ENCODE measurements at places on chromosomes 2 and 18. TPM values are rescaled to one million over a fixed set of nuclear protein-coding genes. Genes with fewer than 3 reads are reported as not detected.

DOK1 gene
- 6.9 TPM for total RNA-seq

SGPP2 gene
- not detected for total RNA-seq

CYS1 gene
- total RNA-seq: not detected

LOXHD1 gene
- total RNA-seq: not detected

DYNAP gene
- total RNA-seq: not detected

BOK gene
- 35.9 TPM for total RNA-seq

CDH20 gene
- total RNA-seq: not detected

CFC1 gene
- not detected for total RNA-seq

ARHGAP28 gene
- 14.1 TPM for total RNA-seq

POMC gene
- 0.29 TPM for total RNA-seq

RPRD1A gene
- total RNA-seq: 99.9 TPM

CAMKMT gene
- 12.1 TPM for total RNA-seq

SLC4A3 gene
- total RNA-seq: 0.13 TPM

REEP1 gene
- total RNA-seq: 0.29 TPM

IKZF2 gene
- 0.93 TPM for total RNA-seq

CIB4 gene
- not detected for total RNA-seq

APOB gene
- total RNA-seq: 1.3 TPM

DLGAP1 gene
- 0.27 TPM for total RNA-seq

GALNT14 gene
- 2.4 TPM for total RNA-seq

ACTR3 gene
- 481 TPM for total RNA-seq

ONECUT2 gene
- under 0.01 TPM for total RNA-seq

SOCS6 gene
- 28.4 TPM for total RNA-seq

PLCD4 gene
- 0.79 TPM for total RNA-seq

CCDC178 gene
- not detected for total RNA-seq

MATN3 gene
- 3.5 TPM for total RNA-seq

ACTG2 gene
- total RNA-seq: not detected

ARL4C gene
- 2.1 TPM for total RNA-seq

MC4R gene
- not detected for total RNA-seq

NFE2L2 gene
- 98.3 TPM for total RNA-seq

EPB41L3 gene
- 129 TPM for total RNA-seq

VAPA gene
- total RNA-seq: 378 TPM

FHOD3 gene
- not detected for total RNA-seq

ARHGAP15 gene
- total RNA-seq: not detected

GCG gene
- not detected for total RNA-seq

ATIC gene
- total RNA-seq: 28.2 TPM

CYTIP gene
- total RNA-seq: 0.13 TPM

RGPD3 gene
- total RNA-seq: 0.53 TPM

CGREF1 gene
- 1.3 TPM for total RNA-seq

SERPINB13 gene
- 0.13 TPM for total RNA-seq

EFR3B gene
- total RNA-seq: 0.22 TPM

TMEM169 gene
- 0.07 TPM for total RNA-seq

RAB6D gene
- total RNA-seq: not detected

TDRD15 gene
- total RNA-seq: under 0.01 TPM

ANKRD23 gene
- 1.7 TPM for total RNA-seq

FBLN7 gene
- 5.2 TPM for total RNA-seq

RNF25 gene
- 24.2 TPM for total RNA-seq

MC5R gene
- total RNA-seq: not detected

SALL3 gene
- total RNA-seq: not detected

SNORC gene
- total RNA-seq: 0.40 TPM

SERPINB10 gene
- 0.07 TPM for total RNA-seq

INPP1 gene
- 31.0 TPM for total RNA-seq

LNPK gene
- total RNA-seq: 17.4 TPM

ERICH2 gene
- total RNA-seq: not detected

MGAT5 gene
- 67.8 TPM for total RNA-seq
